ENCODE measurements at places on chromosomes 1 and 21.

DNA sequence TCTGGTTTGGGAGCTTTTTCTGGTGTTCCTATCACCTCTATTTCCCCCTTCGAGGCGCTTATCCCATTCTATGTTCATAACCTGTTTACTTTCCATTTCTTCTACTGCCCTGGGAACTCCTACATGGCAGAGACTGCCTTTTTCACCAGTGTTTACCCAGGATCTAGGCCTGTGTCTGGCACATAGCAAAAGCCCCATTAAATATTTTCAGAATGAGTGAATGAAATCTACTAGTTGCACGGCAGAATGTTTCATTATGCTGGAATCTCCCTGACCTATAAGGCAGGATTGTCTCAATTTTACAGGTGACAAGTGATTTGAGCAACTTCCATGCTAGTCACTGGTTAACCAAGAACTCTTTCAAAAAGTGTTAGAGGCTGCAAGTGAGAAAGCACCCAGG lies 70.1 kb downstream of the PGM1 start:
- peak; percentile 9 for DNase-seq
- no peaks in the 10 kb centered on the region for H3K36me3 ChIP-seq
- H3K27me3 ChIP-seq = no peaks in the 10 kb centered on the region
- H3K4me1 ChIP-seq = peaks cover 10% of the 10 kb centered on the region

GRCh38 chr1:38097284-38097898 lies 50.8 kb upstream of the POU3F1 start:
- no peak overlapping the region for H3K27ac ChIP-seq
- H3K27me3 ChIP-seq = no peaks in the 10 kb centered on the region
- DNase-seq = no peak
- H3K36me3 ChIP-seq = no peaks in the 10 kb centered on the region
- no peaks in the 10 kb centered on the region for H3K4me1 ChIP-seq

GRCh38 chr21:45592208-45592619 lies 50.0 kb upstream of the SLC19A1 start:
- DNase-seq = no peak
- no peak overlapping the region for H3K27ac ChIP-seq
- no peak overlapping the region for H3K4me3 ChIP-seq
- H3K36me3 ChIP-seq = no peaks in the 10 kb centered on the region
- no peaks in the 10 kb centered on the region for H3K4me1 ChIP-seq

GRCh38 chr1:116514708-116515525 lies 55.9 kb downstream of the CD58 start:
- no peaks in the 10 kb centered on the region for H3K27me3 ChIP-seq
- H3K36me3 ChIP-seq = no peaks in the 10 kb centered on the region
- DNase-seq = no peak
- H3K4me1 ChIP-seq = no peaks in the 10 kb centered on the region

DNA sequence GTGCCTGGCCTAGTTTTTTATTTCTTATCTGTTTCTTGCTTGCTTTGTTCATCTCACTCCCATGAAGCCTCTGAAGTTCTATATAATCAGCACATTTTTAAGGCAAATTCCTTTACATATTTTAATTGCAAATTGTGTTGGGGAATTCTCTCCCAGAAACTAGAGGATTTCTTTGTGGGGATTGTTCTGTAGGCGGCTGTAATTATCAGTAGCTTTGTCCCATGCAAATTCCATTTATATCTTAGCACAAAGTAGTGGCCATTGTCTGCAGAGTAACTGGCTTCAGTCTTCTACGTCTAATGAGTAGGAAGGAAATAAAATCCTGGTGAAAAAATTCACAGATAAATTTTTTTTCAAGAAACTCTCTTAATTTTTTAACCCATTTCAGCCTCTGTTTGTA lies 35.7 kb downstream of the CLEC20A start:
- peaks cover 4% of the 10 kb centered on the region for H3K4me1 ChIP-seq

DNA sequence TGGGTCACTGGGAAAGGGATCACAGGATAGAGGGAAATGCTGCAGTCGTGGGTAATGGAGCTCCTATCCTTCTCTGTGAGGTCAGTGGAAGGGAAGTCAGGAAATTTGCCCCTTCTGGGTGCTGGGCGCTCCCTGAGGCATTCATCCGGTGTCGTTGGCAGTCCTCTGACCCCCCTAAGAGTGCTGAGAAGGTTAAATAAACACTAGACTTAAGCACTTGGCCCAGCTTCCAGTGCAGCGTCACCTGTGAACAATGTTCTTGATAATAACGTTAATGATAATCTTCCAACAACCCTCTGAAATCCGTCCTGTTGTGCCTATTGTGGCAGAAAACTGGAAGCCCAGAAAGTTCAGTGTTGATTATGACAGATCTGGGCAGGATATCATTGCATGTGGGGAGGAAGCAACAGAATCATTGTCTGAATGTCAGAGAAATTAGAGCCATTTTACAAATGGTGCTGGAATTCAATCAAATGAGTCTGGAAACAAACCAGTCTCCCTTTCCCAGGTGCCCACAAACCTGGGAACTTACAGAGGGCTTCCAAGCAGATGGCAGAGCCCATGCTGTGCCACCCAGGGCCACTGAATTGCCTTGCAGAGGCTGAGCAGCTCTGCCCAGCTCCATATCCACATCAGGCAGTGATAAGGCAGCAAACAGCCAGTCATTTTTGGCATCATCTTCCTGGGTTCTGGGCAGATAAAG lies 216.8 kb downstream of the KAZN start:
- no peaks in the 10 kb centered on the region for H3K36me3 ChIP-seq
- no peak overlapping the region for H3K27ac ChIP-seq
- H3K27me3 ChIP-seq = peaks cover 2% of the 10 kb centered on the region

DNA sequence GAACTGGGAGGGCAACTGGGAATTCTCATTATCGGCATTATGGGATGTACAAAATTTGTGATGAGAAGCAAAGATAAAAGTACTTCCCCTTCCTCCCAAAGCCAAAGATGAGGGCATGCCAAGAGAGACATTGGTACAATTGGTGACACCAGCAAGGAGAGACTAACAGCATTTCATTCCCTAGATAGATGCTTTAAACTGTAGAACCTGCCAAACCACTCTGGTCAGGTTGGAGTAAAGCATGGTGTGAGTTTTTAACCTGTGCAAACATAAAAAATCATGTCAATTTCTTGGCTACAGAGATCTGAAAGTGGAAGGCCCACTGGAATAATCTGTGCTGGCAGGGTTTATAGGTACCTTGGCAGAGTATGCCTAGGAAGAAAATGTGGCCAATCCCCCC lies 19.4 kb downstream of the CTXND2 start:
- H3K4me3 ChIP-seq = no peak overlapping the region
- DNase-seq = no peak
- H3K4me1 ChIP-seq = no peaks in the 10 kb centered on the region
- H3K27me3 ChIP-seq = no peaks in the 10 kb centered on the region

- H3K27me3 ChIP-seq = no peaks in the 10 kb centered on the region
- H3K4me1 ChIP-seq = no peaks in the 10 kb centered on the region
- no peak overlapping the region for H3K27ac ChIP-seq
- peak; percentile 31 for DNase-seq
Measured at GRCh38 chr1:246306415-246307037, 200.6 kb downstream of the SMYD3 start.

DNA sequence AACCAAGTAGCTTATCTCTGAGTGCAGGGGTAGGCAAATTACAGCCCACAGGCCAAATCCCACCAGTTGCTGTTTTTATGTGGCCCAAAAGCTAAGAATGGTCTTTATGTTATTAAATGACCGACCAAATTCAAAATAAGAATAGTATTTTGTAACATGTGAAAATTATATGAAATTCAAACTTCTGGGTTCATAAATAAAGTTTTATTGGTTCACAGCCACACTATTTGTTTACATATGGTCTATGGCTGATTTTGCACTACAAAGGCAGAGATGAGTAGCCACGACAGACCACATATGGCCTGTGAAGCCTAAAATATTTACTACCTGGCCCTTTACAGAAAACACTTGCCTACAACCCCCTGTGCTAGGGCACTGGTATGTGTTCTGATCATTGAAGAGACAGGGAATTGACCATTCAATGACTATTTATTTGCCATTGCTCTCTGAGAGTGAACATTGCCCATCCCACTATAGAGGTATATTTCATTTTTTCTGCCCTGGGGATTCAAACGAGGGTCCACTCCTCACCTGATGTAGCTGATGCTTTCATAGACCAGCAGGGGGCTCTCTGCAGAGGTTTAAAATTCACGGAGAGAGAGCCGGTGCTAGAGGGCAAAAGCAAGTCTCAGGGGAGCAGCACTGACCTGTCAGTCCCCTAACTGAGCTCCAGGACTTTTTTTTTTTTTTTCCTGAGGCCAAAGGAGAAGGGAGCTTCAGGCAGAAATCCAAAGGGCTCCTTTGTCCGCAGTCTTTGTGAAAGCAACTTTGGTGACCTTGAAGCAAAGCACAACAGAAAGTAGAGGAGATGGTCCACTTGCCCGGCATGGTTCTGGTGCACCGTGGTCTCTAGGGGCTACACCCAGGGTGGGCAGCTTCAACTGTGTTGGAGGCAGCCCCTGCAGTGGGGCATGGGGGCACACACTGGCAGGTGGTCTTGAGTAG lies 7.3 kb upstream of the GNL2 start:
- DNase-seq = peak; percentile 29
- no peaks in the 10 kb centered on the region for H3K36me3 ChIP-seq
- peaks cover 4% of the 10 kb centered on the region for H3K27me3 ChIP-seq
- no peak overlapping the region for H3K27ac ChIP-seq
- no peak overlapping the region for H3K4me3 ChIP-seq

- H3K4me1 ChIP-seq = no peaks in the 10 kb centered on the region
- no peak overlapping the region for H3K4me3 ChIP-seq
Measured at GRCh38 chr1:64251971-64252370, 48.5 kb downstream of the UBE2U start.

GRCh38 chr1:8599646-8600212 lies 217.7 kb downstream of the RERE start:
- peaks cover 10% of the 10 kb centered on the region for H3K4me1 ChIP-seq
- no peak for DNase-seq
- H3K27ac ChIP-seq = no peak overlapping the region
- H3K36me3 ChIP-seq = no peaks in the 10 kb centered on the region

- H3K27me3 ChIP-seq = no peaks in the 10 kb centered on the region
- H3K4me1 ChIP-seq = no peaks in the 10 kb centered on the region
- H3K27ac ChIP-seq = no peak overlapping the region
Measured at GRCh38 chr1:186960861-186961260, 132.1 kb downstream of the PLA2G4A start.

DNA sequence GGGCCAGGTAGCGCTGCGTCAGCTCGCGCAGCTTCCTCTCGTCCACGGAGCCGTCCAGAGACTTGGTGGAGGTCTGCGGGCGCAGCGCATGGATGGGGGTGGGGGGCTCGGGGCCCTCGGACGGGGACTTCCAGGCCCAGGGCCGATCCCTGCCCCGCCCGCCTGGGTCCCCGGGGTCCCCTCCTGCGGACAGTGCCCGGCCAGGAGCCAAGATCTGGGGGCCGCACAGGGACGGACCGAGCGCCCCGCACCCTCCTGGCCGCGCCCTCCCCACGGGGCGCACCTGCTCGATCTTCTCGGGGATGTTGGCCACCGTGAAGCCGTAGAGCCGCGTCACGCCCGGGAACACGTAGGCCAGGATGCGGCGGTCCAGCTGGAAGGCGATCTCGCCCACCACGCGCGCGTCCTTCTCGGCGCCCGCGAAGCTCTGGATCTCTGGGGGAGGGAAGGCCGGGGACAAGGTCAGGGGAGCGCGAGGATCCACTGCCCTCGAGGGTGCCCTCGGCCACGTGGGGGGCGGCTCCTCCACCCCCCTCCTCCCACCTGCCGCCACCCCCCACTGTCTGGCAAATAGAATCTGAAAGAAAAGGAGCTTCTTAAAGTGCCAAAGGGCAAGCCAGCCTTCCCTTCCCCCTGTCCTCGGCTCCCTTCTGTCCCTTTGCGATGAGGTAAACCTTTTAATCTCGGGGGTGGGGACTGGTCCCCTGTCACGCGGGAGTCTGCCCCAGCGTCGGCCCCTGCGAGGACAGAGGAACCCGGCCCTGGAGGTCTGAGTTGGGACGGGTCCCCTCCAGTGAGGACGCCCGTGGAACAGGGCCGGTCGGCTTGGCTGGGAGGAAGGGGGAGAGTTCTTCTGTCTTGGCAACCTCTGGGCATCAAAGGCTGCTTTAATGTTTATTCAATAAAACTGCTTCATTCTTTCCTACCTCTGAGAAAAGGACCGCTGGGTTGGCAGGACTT lies 6.5 kb upstream of the FTCD start:
- DNase-seq = no peak
- no peak overlapping the region for H3K27ac ChIP-seq
- H3K4me1 ChIP-seq = no peaks in the 10 kb centered on the region
- H3K4me3 ChIP-seq = no peak overlapping the region

DNA sequence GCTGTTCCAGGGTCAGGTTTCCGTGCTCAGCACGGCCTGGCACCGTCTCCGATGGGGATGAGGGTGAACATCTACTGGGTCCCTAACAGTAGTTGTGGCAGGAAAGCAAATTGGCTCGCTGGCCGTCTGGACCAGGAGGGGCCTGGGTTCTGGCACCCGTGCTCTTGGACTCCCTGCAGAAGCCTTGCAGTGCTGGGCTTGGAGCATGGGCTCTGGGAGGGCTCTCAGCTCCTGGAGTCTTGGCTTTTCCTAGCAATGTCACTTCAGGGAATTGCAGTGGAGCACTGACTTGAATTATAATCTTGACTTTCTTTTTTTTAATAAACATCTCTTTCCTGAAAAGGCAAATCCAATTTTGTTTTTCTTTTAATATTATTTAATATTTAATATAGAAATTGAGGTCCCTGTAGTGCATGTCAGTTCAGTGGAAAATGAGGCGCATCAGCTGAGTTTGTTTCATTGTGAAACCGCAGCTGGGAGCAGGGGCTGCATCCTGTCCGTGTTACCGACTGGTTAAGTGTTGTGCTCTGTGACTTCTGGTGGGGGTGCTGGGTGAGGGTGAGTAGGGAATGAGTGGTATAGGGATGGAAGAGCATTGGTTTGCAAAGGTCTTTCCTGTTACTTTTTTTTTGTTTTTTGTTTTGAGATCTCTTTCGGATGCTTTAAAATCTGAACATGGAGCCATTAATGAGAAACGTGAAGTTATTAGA lies 64.1 kb downstream of the PEX14 start:
- H3K27ac ChIP-seq = no peak overlapping the region
- DNase-seq = no peak
- no peaks in the 10 kb centered on the region for H3K4me1 ChIP-seq

DNA sequence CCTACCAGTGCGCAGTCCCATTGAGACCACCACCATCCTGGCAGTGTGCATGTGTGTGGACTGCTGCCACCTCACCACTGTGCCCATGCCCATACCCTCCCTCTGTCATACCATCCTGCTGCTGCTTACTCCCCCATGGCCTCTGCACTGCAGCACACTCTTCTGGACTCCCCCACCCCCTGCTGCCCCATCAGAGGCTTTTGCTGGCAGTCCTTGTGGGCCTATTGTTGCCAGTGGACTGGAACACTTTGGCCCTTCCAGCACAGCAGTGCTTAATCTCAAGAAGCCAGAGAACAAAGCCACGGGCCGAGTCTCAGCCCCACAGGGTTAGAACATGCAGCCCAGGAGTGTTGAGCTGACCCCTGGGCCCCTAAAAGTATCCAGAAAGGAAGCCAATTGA lies 41.9 kb upstream of the IVNS1ABP start:
- no peaks in the 10 kb centered on the region for H3K27me3 ChIP-seq
- DNase-seq = no peak
- no peaks in the 10 kb centered on the region for H3K36me3 ChIP-seq
- H3K4me1 ChIP-seq = no peaks in the 10 kb centered on the region

Data from fibroblast of lung (primary cell).